DND-41 (cell line): ENCODE measurements at places on chromosomes 2 and 18.

DNA sequence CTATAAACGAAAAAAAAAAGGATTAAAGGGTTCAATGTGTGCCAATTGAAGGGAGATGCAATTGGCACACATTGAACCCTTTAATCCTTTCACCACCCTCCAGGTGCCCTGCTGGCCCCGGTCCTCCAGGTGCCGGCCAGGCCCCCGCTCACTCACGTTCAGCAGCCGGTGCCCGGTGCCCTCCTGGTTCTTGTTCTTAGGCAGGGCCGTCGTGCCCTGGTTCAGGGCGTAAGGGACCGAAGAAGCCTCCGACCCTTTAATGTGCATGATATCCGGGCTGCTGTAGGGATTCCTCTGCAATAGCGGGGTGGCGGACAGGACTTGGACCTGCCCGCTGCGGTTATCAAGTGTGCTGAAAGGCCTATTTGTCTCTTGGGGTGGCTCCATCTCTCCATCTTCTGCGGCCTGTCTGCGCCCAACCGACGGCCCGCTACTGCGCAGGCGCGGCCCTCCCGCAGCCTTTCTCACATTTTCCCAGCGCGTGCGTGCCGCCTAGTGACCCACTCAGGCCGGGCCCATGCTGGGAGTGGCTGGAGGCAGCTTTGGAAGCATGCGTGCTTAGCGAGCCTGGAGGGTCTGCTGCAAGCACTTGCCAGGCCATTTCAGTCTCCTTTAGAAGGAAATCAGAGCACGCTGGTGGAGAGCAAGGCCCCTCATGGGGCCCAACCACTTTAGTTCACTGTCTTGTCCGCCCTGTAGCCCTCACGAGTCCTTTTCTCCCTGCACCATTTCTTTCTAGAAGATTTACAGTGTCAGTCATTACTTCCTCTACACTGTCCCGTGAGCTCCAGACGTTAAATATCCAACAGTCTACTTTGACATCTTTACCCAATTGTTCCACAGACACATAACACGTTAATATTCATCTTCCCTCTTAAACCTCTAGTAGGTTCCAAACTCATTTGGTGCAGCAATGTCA, 24.3 kb downstream of the TMEM237 start:
- no peak for DNase-seq

GRCh38 chr2:69241093-69241492, 145.9 kb downstream of the GFPT1 start:
- DNase-seq: no peak

- no peak for DNase-seq
Observed at GRCh38 chr2:25226827-25227226, 58.4 kb upstream of the POMC start.

DNA sequence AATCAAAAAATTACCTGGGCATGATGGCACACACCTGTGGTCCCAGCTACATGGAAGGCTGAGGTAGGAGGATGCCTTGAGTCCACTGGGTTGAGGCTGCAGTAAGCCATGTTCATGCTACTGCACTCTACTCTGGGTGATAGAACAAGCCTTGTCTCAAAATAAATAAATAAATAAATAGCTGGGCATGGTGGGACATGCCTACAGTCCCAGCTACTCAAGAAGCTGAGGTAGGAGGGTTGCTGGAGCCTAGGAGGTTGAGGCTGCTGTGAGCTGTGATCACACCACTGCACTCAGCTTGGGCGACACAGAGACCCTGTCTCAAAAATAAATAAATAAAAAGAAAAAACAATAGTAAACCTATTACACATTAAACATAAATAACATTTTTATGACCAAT, 3.0 kb downstream of the AP1S3 start:
- no peak for DNase-seq

- DNase-seq: no peak
Observed at GRCh38 chr18:79484661-79485621, 89.2 kb downstream of the NFATC1 start.

- no peak for DNase-seq
Observed at GRCh38 chr2:200968735-200969134, 5.3 kb upstream of the ORC2 start.

GRCh38 chr2:101956465-101957438, 35.0 kb upstream of the IL1R2 start:
- DNase-seq: no peak

DNA sequence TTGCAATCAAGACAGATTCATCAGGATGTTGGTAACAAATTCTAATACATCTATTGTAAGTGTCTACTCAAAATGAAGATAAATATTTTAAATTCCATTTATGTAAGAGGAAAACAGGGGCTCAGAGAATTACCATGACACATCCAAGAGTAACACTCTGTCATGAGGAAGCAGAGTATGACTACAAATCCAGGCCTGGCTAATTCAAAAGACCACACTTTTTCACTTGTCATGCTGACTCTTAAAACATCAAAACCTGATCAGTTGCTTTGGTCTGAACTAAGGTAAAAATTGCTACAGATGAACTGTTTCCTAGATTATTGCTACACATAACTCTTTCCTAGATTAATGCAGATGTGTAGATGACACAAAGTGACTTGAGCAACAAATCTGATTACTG, 880.6 kb downstream of the TSN start:
- DNase-seq: no peak

DNA sequence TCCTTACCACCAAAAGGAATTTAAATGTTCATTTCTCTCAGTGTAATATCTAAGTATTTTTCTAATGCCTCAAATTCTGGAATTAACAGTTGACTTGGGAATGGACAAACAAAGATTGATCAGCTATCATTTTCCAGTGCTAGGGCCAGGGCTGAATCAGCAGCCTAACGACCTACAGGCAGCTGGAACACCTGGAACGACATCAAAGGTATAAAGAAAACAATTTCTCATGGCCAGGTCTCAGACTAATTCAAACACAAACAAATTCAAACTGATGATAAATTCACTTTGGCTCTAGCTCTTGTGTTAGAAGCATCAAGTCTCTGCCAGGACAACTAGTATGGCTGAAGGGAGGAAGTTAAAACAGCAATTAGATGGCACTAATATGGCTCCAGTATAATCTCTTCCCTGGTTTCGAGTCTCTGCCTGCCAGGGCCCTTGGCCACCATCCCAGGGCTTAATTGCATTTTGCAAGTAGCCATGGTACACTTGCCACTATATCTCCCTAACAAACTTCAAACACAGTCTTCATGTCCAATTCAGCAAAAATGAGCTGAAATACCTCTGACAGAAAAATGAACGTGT, 70.2 kb upstream of the FSHR start:
- DNase-seq: no peak
